HAP-1 (cell line): ENCODE measurements at places on chromosomes 4 and X.
A peak's percentile ranks its signal among the peaks of the same experiment; 100 is the strongest.

DNA sequence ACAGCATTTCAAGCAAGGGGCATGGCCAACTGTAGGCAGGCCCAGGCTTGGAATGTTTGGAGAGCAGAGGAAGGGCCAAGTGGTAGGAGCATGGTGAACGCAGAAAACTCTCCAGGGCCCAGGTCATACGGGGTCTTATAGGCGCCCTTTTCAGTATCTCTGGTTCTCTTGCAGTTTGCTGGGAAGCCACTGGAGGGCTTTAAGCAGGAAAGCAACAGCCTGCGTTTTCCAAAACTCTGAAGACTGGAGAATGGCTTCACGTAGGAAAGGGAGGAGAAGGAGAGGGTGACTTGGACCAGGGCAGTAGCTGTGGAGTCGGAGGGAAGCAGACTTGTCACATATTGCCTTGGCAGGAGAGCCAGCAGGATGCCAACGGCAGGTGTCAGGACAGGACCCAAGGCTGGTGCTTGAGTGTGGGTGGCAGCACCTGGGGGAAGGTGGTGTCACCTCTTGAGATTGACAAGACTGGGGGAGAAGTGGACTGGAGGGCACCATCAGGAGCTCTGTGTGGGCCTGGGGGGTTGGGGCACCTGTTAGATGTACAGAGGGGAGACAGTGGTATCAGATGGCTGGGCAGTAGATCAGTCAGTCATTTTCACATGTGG lies 21.9 kb downstream of the TKTL1 start:
- peak; percentile 50 for DNase-seq

GRCh38 chr4:105023668-105024055 lies 123.0 kb upstream of the TET2 start:
- DNase-seq: no peak

- no peak for DNase-seq
Measured at GRCh38 chr4:87547016-87547708, 18.0 kb upstream of the SPARCL1 start.

- no peak for DNase-seq
Measured at GRCh38 chr4:15235135-15235534, 192.7 kb upstream of the C1QTNF7 start.

- DNase-seq: no peak
Measured at GRCh38 chr4:20623939-20624338, 76.3 kb upstream of the PACRGL start.

GRCh38 chr4:173990869-173991210 lies 292.6 kb downstream of the FBXO8 start:
- DNase-seq: no peak

- DNase-seq: no peak
Measured at GRCh38 chr4:139142087-139142486, 34.9 kb downstream of the ELF2 start.

DNA sequence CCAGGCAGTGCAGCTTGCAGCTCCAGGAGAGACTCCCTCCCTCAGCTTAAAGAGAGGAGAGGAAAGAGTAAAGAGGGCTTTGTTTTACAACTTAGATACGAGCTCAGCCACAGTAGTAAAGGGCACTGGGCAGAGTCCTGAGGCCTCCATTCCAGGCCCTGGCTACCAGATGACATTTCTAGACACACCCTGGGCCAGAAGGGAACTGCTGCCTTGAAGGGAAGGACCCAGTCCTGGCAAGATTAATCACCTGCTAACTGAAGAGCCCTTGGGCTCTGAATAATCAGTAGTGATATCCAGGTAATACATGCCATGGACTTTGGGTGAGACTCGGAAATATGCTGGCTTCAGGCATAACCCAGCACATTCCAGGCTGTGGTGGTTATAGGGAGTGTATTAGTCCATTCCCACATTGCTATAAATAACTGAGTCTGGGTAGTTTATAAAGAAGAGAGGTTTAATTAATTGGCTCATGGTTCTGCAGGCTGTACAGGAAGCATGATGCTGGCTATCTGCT lies 15.3 kb upstream of the SLC16A2 start:
- DNase-seq: no peak

DNA sequence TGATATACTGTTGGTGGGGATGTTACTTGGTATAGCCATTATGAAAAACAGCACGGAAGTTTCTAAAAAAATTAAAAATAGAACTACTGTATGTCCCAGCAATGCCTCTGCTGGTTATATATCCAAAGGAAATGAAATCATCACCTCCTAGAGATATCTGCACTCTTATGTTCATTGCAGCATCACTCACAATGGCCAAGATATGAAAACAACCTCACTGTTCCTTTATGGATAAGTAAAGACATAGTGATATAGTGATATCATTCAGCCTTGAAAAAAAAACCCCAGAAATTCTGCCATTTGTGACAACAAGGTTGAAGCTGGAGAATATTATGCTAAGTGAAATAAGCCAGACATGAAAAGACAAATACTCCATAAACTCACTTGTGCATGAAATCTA lies 543.8 kb upstream of the SLIT2 start:
- DNase-seq: no peak

GRCh38 chr4:86482306-86483172 lies 111.6 kb upstream of the PTPN13 start:
- DNase-seq: peak; percentile 100

- no peak for DNase-seq
Measured at GRCh38 chr4:8319731-8320385, 50.3 kb downstream of the HTRA3 start.

DNA sequence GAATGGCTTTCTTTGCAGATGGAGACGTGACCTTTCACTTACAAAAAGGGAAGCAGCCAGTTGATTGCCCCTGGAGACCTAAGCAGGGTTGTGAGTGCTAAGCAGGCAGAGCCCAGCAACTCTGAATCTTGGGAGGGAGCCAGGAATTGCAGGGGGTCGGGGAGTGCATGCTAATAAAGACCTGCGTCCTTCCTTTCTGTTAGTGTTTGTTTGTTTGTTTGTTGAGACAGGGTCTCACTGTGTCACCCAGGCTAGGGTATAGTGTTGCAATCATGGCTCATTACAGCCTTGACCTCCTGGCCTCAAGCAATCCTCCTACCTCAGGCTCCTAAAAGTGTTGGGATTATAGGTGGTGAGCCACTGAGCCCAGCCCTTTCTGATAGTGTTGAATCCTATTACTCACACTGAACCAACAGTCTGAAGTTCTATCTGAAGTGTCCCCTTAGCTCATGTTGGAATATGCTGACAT lies 137.4 kb downstream of the CEP135 start:
- peak; percentile 10 for DNase-seq

- DNase-seq: peak; percentile 61
Measured at GRCh38 chr4:14863418-14864364, 138.6 kb upstream of the CPEB2 start.

GRCh38 chr4:68256284-68256683 lies 10.8 kb upstream of the TMPRSS11B start:
- DNase-seq: no peak

DNA sequence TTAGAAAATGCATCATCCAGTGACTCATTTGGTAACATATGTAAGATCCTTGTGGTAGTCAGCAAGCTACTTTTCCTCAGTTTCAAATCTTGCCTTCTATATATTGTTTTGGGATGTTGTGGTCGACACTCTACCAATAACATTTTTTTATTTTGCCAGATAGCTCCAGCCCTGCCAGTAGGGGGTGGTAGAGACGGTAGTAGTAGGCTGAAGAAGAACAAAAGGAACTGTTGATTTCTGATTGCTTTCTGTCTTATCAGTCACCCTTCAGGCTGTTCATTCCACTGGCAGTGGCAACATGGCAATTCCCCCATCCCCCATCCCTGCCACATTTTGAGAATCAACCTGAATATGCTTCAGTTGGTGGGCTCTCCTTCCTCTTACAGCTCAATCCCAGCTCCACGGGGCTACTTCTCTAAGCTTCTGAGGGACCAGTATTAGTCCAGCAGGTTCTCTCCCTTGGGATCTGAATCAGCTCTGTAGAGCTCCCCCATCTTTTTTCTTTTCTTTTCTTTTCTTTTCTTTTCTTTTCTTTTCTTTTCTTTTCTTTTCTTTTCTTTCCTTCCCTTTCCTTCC lies 171.5 kb upstream of the VEGFC start:
- no peak for DNase-seq

DNA sequence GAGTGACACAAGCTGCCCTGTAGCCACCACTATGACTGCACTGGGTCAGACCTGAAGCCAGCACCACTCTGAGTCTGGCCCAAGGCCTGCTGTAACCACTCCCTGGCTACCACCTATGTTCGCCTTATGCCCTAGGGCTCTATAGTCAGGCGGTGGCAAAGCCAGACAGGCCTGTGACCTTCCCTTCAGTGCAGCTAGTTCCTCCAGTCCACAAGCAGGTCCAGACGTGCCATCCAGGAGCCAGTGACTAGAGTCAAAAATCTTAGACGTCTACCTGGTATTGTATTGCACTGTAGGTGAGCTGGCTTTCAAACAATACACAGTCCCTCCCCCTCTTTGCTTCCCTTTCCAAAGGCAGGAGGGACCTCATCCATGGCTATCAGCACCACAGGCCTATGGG lies 54.0 kb upstream of the RNF128 start:
- no peak for DNase-seq

- DNase-seq: no peak
Measured at GRCh38 chr4:53777244-53777984, 186.1 kb upstream of the LNX1 start.

- DNase-seq: no peak
Measured at GRCh38 chr4:88928852-88929251, 128.1 kb downstream of the FAM13A start.

GRCh38 chr4:65089666-65090065 lies 580.6 kb downstream of the EPHA5 start:
- DNase-seq: peak; percentile 62

DNA sequence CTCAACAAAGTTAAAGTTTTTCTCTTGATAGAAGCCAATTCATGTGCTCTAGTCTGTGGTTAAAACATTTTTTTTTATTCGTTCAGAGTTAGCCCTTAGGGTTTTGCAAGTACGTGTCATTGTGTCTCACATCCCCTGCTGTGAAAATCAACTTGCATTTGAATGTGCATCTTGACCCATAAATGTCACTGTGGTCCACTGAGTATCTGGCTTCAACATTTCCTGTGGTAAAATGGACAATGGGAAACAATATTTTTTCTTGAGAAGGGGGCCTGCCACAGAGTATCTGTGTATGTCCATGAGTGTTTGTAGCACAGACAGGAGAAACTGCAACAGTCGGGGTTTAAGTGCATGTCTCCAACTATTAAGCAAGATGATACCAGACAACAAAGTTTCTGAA lies 554.8 kb upstream of the TENM3 start:
- peak; percentile 93 for DNase-seq

- DNase-seq: no peak
Measured at GRCh38 chr4:171639540-171639939, 173.7 kb upstream of the GALNTL6 start.

DNA sequence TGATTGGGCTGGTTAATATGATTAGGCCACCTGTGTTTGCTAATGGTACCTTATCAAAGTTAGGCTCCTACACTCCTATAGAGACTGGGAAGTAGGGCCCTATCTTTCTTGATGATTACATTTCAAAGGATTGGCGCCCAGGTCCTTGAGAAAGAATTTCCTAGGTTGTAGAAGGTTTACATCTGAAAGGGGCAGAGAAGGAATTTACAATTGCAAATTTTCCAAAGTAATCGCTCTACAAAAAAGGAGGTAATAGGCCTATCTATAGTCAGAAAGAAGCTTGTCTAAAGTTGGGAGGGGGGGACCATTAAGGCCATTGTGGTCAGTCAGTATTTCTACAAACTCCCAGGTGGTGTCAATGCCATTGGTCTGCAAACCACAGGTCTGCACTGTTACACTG lies 638.4 kb downstream of the IL1RAPL1 start:
- DNase-seq: no peak

GRCh38 chr4:30721185-30722091 lies 1.3 kb downstream of the PCDH7 start:
- peak; percentile 67 for DNase-seq

GRCh38 chr4:14837860-14838259 lies 164.4 kb upstream of the CPEB2 start:
- DNase-seq: no peak

DNA sequence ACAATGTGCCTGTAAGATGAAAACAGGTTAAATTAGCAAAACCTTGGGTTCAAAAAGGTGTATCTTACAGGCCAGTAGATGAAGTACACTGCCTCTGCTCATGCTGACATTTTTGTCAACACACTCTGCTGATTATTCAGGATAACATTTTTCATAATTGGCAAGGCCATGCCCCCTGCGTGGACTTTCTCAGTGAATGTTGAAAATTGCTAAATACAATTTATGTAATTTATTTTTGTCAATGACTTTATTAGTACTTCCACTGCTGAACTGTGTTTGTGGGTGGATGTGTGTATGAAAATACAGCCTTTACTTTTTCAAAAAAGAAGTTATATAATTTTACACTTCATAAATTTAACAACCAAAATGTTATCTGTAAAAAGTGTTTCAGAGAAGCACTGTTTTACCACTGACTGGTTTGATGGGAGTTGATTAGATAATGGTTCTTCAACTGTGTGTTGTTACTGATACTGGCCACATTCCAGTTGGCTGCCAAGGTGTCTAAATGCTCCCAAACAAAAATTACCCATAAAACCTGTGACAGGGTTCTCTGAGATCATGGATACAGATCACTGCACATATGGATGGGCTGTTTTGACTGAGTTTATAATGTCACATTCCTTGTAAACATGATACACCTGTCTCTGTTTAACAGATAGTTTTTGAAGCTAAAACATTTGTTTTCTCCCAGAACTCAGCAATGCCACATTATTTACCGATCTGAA lies 151.9 kb upstream of the SLC7A11 start:
- DNase-seq: no peak

DNA sequence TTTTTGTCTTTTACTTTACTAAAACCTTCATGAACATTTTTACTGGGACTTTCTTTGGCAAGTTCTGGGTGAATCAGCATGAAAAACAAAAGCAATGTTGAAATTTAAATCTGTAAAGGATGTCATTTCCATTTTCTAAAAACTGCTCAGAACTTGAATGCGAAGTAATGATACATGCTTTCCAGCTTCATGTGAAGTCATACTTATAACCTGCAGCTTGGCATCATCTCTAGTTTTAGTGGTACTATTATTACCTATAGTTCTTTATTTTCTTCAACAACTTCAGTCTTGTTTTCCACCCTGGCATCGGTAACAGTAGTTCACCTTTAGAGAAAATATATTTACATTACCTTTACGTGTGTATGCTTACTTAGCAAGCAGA lies 421.4 kb upstream of the DIPK2B start:
- DNase-seq: no peak

- DNase-seq: no peak
Measured at GRCh38 chr4:139884438-139884837, 218.8 kb downstream of the MGST2 start.

DNA sequence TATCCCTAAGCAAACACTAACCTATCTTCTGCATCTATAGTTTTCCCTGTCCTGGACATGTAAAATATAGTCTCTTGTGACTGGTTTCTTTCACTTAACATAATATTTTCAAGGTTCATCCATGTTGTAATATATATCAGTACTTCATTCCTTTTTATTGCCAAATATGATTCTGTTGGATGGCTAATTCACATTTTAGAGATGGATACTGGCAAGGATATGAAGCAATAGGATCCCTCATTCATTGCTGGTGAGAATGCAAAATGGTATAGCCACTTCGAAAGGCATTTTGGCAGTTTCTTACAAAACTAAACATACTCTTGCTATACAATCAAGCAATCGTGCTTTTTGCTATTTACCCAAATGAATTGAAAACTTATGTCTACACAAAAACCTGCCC lies 6.7 kb downstream of the TCEAL9 start:
- no peak for DNase-seq
